Esophagus mucosa (tissue), 1 donor: ENCODE measurements at places on chromosomes 1 and 21. TPM values are rescaled to one million over a fixed set of nuclear protein-coding genes. Genes with fewer than 3 reads are reported as not detected.

TCP10L gene
- total RNA-seq = not detected

RAB42 gene
- 0.40 TPM for total RNA-seq

CLCA1 gene
- total RNA-seq = 0.08 TPM

NUAK2 gene
- 28.3 TPM for total RNA-seq

FCAMR gene
- 0.08 TPM for total RNA-seq

CNR2 gene
- total RNA-seq = 0.12 TPM

ETV3 gene
- total RNA-seq = 40.7 TPM
